ENCODE measurements at places on chromosomes 11 and 22.
A peak's percentile ranks its signal among the peaks of the same experiment; 100 is the strongest.

- no peak overlapping the region for H3K27ac ChIP-seq
- no peak overlapping the region for H3K4me3 ChIP-seq
- no peaks in the 10 kb centered on the region for H3K27me3 ChIP-seq
These were observed 24.4 kb downstream of the HORMAD2 start for GRCh38 chr22:30104501-30105156.

DNA sequence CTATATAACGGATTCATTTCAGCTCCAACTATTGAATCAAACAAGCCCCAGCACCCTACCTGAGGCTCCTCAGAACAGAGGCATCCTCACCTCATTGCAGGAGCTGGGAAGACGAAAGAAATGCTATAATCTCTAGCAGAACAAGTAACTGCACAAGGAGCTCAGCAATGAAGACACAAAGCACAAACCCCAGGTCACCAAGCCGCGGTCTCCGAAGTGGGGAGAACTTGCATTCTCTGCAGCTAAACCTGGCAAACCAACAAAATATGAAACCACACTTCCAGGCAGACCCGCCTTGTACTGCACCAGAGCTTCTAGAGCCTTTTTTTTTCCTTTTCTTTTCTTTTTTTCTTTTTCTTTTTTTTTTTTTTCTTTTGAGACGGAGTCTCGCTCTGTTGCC lies 21.8 kb upstream of the CD5 start:
- no peaks in the 10 kb centered on the region for H3K36me3 ChIP-seq
- no peak overlapping the region for H3K27ac ChIP-seq
- no peaks in the 10 kb centered on the region for H3K27me3 ChIP-seq
- no peaks in the 10 kb centered on the region for H3K4me1 ChIP-seq
- no peak for DNase-seq

- H3K4me1 ChIP-seq = peaks cover 10% of the 10 kb centered on the region
- no peak overlapping the region for H3K27ac ChIP-seq
- no peaks in the 10 kb centered on the region for H3K36me3 ChIP-seq
- no peaks in the 10 kb centered on the region for H3K27me3 ChIP-seq
- H3K4me3 ChIP-seq = peak overlapping the region; percentile 28
These were observed 136.3 kb downstream of the ETS1 start for GRCh38 chr11:128450882-128451651.

- peak overlapping the region; percentile 44 for H3K4me3 ChIP-seq
- H3K27ac ChIP-seq = peak overlapping the region; percentile 90
- H3K4me1 ChIP-seq = peaks cover 37% of the 10 kb centered on the region
- DNase-seq = no peak
- H3K36me3 ChIP-seq = no peaks in the 10 kb centered on the region
These were observed 37.5 kb upstream of the LINC01488 start for GRCh38 chr11:69443968-69444364.

GRCh38 chr22:17390087-17390486 lies 20.8 kb downstream of the CECR2 start:
- H3K27me3 ChIP-seq = no peaks in the 10 kb centered on the region
- DNase-seq = no peak
- no peaks in the 10 kb centered on the region for H3K4me1 ChIP-seq
- no peak overlapping the region for H3K4me3 ChIP-seq
- H3K36me3 ChIP-seq = no peaks in the 10 kb centered on the region

GRCh38 chr11:126594921-126595367 lies 239.5 kb downstream of the ST3GAL4 start:
- H3K36me3 ChIP-seq = no peaks in the 10 kb centered on the region
- H3K4me1 ChIP-seq = no peaks in the 10 kb centered on the region
- DNase-seq = no peak
- H3K27ac ChIP-seq = no peak overlapping the region

GRCh38 chr11:8910649-8911026 lies 351 bp upstream of the AKIP1 start:
- H3K4me3 ChIP-seq = peak overlapping the region; percentile 72
- H3K27ac ChIP-seq = peak overlapping the region; percentile 70
- no peak for DNase-seq

DNA sequence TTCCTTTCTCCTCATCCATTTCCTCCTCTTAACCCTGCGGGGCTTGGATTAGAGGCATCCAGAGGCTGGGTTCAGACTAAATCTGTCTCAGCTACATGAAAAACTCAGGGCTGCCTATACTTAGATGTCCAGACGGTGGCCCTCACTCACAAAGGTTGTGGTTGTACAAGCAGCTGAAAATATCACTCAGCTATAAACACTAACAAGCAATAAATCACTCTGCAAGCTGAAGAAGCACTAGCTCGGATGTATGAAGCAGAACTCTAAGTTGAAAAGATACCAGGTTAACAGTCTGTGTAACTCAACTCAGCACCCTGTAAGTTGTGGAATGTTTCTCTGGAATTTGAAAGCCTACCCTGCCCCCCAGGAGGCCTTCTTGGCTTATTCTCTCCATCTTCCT lies 82.9 kb downstream of the EXT2 start:
- no peak overlapping the region for H3K27ac ChIP-seq
- DNase-seq = no peak
- no peaks in the 10 kb centered on the region for H3K36me3 ChIP-seq

DNA sequence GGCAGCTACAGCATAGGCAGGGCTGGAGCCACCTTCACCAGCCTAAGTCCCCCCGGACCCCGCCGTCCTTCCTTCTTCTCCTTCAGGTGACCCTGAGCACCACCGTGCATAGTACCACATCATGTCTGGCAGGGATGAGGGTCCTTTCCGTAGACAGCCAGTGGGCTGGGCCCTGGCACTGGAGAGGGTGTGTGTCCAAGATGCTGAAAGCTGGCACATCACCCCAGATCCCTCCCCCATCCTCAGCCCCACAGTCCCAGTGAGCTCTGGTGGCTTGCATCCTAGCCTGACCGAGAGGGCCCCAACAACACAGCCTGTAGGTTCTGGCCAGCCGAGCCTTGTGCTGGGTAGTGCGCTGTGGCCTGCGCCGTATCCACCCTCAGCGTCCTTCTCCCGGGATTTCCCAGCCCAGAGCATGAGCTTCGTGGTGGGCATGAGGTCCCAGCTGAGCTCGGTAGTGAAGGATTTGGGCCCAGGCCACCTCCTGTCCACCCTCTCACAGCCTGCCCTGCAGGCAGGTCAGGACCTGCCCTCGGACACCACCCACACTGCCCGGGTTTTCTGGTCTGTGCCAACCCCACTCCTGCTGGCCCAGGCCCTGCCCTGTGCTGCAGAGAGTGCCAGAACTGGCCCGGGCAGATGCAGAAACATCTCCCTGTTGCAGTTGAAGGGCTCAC lies 1124.3 kb downstream of the BRD1 start:
- no peak for DNase-seq
- H3K4me3 ChIP-seq = no peak overlapping the region
- no peak overlapping the region for H3K27ac ChIP-seq
- no peaks in the 10 kb centered on the region for H3K27me3 ChIP-seq

DNA sequence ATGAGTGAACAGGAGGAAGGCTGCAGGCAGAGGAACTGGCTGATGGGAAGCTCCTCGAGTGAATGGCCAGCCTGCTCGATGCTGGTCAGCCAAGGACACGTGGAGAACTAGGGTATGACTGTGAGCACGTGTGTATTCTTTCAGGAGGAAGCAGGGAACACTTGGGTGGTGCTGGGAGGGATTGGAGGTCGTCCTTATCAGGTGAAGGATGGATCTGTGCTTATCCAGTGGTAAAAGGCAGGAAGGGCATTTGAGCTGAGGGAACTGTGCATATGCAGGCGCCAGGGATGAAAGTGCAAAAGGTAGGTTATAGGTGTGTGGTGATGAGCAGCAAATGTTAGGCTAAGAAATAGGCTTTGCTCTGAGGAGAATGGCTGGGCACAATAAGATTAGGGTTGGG lies 9.7 kb upstream of the SLCO2B1 start:
- no peak overlapping the region for H3K4me3 ChIP-seq
- no peak for DNase-seq
- H3K36me3 ChIP-seq = no peaks in the 10 kb centered on the region
- peaks cover 10% of the 10 kb centered on the region for H3K4me1 ChIP-seq
- H3K27ac ChIP-seq = no peak overlapping the region
- H3K27me3 ChIP-seq = no peaks in the 10 kb centered on the region

DNA sequence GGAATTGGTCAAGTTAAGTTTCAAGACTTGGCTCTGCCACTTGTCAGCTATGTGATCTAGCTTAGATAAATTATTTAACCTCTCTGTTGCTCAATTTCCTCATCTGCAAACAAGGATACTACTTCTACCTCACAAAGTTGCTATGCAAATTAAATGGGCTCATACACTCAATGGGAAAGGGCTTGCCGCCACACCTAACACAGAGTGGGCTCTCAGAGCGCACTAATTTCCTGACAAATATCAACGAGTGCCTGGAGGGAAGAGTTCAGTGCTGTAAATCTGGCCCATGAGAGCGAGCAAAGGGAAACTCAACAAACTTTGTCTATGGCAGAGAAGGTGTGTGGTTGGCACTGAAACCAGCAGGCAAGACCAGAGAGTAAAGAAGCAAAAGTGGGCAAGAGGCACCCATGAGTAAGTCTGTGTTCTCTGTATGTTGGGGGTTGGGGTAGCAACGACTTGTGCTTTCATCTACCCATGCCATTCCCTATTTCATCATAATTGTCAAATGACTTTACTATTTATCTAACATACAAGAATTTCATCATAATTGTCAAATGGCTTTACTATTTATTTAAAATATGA lies 60.7 kb upstream of the PHF21A start:
- no peak overlapping the region for H3K27ac ChIP-seq
- H3K4me1 ChIP-seq = no peaks in the 10 kb centered on the region
- peaks cover 2% of the 10 kb centered on the region for H3K27me3 ChIP-seq
- H3K4me3 ChIP-seq = no peak overlapping the region

DNA sequence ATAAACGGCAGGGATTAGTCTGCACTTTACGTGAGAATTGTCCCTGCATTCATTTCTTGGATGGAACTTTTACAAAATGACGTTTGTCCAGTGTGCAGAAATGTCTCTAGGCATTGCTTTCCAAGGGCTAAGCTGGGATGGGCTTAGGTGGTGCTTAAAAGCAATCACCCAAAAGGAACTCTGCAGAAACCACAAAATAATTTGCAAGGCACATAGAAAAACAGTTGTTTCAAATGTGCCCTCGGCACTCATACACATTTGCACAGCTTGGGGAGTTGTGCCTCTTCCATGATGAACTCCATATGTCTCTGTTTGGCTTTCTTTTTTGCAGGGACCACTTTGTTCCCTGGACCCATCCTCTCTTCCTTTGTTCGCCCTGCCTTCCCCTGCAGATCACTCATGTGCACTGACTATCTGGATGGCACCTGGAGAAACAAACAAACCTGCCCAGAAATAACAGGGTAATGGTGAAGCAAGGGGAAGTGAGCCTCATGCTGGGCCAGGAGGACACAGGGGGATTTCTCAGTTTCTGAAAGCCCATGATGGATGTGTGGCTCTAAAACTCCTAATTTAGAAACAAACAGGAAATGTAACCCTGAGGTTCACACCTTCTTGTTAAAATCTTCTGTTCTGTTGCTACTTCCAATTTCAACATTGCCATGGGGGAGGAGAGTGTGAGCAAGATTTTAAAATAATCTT lies 150.2 kb downstream of the SNX19 start:
- peaks cover 10% of the 10 kb centered on the region for H3K4me1 ChIP-seq
- no peaks in the 10 kb centered on the region for H3K36me3 ChIP-seq
- H3K27me3 ChIP-seq = no peaks in the 10 kb centered on the region
- peak overlapping the region; percentile 44 for H3K27ac ChIP-seq
- no peak overlapping the region for H3K4me3 ChIP-seq
- no peak for DNase-seq

DNA sequence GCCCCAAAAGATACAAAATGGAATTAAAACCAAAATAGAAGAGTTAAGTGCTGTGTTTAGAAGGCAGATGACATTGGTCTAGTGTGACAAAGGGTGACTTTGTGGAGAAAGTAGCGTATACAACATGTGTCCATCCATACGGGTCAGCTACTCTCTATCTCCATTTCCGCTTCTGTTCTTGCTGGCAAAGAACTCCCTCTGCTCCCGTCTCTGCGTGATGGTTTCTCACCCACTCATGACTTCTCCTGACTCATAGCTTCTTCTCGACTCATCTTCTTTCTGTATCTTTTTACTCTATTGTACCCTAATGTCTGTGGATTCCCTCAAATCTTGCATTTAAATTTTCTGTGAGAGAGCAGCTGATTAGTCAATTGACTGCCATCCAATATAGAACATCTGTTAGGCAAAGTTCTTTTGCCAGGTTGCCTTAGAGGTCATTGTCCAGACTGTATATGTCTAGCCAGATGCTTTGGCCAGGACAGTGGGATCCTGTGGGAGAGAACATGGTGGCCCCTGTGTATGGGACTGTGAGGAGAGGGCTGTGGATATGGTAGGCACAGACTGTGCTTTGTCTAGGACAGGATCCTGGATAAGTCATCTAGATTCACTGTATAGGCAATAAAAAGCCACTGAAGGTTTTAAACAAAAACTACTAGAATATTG lies 28.4 kb downstream of the MMP13 start:
- no peak overlapping the region for H3K4me3 ChIP-seq
- H3K27me3 ChIP-seq = peaks cover 25% of the 10 kb centered on the region
- DNase-seq = no peak
- no peaks in the 10 kb centered on the region for H3K36me3 ChIP-seq
- no peak overlapping the region for H3K27ac ChIP-seq
- no peaks in the 10 kb centered on the region for H3K4me1 ChIP-seq

- H3K36me3 ChIP-seq = no peaks in the 10 kb centered on the region
- no peak overlapping the region for H3K4me3 ChIP-seq
- H3K4me1 ChIP-seq = no peaks in the 10 kb centered on the region
- peaks cover under 1% of the 10 kb centered on the region for H3K27me3 ChIP-seq
These were observed 7.0 kb downstream of the GAL start for GRCh38 chr11:68691402-68691784.

GRCh38 chr11:116511684-116512083 lies 261.1 kb downstream of the BUD13 start:
- no peaks in the 10 kb centered on the region for H3K36me3 ChIP-seq
- H3K4me1 ChIP-seq = no peaks in the 10 kb centered on the region
- H3K27ac ChIP-seq = no peak overlapping the region
- peaks cover 8% of the 10 kb centered on the region for H3K27me3 ChIP-seq
- DNase-seq = no peak

DNA sequence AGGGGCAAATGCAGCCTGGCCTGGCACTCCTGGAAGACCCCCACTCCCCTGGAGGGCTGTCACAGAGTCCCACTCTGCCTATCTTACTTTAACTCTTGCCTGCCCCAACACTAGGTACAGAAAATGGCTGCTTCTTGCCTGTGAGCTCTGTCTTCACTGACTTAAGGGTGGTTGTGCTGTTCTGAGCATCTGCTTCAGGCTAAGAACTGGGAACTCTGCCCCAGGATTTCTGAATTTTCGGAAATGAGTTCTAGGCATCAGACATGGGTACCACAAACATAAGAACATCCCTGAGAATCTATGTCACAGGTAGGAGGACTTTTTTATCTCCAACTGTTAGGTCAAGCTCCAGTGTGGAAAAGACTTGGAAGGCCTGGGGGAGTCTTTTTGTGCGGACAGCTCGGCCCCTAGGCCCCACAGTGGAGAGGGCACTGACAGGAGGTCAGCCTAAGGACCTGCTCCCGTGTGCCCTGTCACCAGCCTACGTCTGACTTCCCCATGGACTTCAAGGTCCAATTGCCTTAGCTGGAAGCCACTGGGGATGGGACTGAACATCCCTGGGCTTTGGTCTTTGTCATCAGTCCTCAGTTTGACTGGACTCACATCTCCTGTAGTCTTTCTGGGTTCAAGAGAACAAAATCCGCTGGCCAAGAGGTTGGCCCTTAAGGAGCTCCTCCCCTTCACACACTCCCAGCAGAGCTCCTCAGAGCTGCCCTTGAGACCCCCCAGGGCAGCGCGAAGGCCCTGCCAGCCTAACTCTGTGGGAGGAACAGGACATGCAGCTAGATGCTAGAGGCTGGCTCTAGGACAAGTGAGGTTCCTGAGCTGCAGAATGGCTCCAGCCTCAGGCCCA lies 31.9 kb downstream of the PPP2R1B start:
- no peaks in the 10 kb centered on the region for H3K27me3 ChIP-seq
- no peak overlapping the region for H3K4me3 ChIP-seq
- no peaks in the 10 kb centered on the region for H3K36me3 ChIP-seq
- no peak for DNase-seq
- H3K4me1 ChIP-seq = peaks cover 9% of the 10 kb centered on the region
- H3K27ac ChIP-seq = peak overlapping the region; percentile 20

All from Panc1 (cell line).